ENCODE measurements at places on chromosomes 2 and 18.

DNA sequence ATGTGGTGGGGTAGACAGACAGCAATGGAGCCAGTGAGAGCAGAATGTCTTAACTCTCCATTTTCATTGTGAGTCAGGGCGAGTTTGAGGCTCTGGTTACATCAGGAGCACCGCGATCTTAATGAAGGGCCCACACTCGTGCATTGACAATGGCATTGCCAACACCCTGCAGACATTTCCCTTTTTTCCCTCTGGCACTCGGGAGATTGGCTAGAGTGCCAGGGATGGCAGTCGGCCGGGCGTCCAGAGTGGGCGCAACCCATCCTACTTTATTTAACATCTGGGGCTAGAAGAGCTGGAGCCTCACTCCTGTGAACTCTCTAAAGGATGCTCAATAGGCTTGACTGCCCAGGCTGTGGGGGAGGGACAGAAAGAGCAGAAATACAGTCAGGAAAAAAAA lies 9.7 kb downstream of the PROKR1 start:
- DNase-seq: no peak

DNA sequence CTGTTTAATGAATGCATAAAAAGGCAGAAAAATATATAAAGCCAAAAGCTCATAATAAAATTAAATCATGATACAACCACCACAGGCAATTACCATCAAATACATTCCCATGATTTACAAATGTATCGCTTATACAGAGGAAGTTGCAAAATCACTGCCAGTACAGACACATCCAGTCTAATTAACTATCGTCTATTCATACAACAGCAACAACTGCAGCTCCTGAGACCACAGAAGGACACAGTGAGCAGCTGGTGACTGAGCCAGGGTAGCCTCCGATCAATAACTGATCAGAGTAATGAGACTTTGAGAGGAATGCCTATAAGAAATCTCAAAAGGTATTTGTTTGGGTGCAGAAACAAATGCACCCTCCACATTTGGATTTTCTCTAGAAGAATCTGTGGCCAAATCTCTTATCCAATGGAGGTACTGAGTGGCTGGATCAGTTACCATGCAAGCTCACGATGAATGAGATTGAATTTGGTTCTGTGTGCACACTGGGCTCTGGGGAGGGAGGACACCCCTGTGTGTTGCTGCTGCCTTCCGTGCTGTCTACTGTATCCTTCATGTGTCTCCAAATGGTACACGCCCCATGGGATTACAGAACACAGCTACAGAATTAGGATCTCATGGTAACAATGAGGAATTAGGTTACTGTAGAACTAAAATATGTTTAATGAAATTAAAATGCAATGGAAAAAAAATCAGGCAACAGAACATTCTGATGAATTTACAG lies 119.6 kb downstream of the MBP start:
- DNase-seq: no peak

DNA sequence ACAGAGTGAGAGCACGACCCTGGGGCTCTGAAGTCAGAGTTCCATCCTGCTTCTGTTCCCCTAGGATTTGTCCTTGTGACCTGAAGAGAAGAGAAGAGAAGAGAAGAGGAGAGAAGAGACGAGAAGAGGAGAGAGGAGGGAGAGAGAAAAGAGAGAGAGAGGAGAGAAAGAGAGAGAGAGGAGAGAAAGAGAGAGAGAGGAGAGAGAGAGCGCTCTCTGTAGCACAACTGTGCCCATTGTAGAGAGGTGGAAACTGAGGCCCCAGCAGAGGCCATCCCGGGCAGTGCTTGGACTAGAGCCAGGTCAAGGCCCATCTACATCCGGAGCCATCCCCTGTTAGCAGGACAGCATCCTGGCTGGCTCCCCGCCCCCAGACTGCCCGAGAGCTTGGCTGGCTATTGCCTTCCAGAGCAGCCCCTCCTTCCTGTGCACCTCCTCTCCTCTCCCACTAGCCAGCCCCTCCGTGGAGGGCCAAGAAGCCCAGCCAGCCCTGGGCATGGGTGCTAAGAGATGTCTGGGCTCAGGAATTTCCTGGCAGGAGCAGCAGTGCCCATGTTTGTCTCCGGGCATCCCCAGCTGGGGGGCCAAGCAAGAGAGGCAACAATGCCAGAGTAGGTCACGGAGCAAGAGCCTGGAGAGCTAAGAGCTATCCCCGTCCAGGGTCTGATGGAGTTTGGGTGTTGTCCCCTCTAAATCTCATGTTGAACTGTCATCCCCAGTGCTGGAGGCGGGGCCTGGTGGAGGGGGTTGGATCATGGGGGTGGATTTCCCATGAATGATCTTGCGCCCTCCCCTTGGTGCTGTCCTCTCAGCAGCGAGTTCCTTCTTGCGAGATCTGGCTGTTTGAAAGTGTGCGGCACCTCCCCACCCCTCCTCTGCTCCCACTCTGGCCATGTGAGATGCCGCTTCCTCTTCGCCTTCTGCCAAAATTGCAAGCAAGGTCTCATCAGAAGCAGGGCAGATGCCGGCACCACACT lies 18.2 kb upstream of the GPR55 start:
- no peak for DNase-seq

DNA sequence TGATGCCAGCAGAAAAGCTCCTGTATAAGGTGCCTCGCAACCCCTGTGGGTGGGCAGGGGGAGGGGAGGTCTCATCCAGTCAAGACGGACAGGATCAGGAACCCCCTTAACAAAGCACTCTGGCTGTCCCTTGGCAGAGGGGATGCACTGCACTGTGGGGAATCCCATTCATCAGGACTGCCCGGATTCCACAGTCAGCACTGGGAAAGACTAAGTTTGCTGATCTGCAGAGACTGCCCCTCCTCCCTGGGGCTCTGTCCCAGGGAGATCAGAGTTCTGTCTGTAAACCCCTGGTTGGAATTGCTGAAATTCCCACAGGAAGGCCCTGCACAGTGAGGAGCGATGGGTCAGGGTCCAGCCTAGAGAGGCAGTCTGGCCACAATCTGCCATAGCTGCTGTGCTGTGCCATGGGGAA lies 149.5 kb upstream of the RBBP8 start:
- DNase-seq: no peak

DNA sequence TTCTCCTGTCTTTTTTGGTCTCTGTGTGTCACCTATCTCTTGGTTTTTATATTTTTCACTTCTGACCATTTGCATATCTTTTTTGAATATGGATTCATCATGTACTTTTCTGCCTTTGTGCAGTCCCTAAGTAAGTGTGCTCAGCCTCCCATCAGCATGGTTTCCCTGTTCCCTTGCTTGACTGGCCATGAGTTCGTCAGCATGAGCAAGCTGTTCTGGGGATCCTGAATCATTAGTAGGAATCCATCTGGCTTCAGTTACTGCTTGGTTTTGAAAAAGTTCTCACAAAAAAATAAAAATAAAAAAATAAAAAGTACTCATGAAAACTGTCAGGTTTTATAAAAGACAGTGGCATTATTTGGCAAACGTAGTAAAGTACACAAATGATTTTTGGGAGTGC lies 144.1 kb downstream of the NCOA1 start:
- no peak for DNase-seq

- DNase-seq: no peak
Observed at GRCh38 chr2:69102041-69102593, 89.1 kb downstream of the ANTXR1 start.

GRCh38 chr2:164032995-164033394 lies 297.2 kb upstream of the FIGN start:
- no peak for DNase-seq

DNA sequence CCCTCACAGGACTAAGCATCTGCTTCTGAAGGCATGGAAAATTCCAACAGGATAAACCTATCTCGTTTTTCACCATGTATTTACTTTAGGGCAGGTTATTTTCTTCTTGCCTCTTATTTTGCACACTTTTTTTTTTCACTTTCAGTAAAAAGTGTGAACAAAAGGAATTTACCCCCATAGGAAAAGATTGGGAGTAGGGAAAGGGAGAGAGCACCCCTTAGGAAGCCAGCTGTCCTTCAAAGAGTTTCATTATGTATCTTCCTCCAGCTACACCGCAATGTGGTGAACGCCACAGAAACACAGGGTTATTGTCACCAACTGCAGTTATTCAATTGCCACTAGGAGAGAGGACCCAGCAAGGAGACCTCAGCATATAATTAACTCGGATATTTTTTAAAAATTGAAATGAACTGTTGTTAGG lies 286.2 kb upstream of the VRK2 start:
- DNase-seq: no peak

DNA sequence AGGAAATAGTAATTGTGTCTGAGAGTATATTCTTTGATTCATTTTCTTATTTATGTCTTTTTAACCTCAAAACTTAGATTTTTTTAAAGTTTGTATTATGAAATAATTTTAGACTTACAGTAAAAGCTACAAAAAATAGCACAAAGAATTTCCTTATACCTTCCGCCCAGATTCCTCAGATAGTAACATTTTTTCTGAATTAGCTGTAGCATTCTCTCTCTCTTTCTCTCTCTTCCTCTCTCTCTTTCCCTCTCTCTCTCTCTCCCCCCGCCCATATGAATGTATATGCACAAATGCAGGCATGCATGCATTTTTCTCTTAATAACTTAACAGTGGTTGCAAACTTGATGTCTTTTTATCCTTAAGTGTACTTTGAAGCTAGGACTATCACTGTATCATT lies 361.1 kb upstream of the NRP2 start:
- DNase-seq: no peak

GRCh38 chr2:48146552-48146951 lies 240.3 kb upstream of the FBXO11 start:
- DNase-seq: no peak

DNA sequence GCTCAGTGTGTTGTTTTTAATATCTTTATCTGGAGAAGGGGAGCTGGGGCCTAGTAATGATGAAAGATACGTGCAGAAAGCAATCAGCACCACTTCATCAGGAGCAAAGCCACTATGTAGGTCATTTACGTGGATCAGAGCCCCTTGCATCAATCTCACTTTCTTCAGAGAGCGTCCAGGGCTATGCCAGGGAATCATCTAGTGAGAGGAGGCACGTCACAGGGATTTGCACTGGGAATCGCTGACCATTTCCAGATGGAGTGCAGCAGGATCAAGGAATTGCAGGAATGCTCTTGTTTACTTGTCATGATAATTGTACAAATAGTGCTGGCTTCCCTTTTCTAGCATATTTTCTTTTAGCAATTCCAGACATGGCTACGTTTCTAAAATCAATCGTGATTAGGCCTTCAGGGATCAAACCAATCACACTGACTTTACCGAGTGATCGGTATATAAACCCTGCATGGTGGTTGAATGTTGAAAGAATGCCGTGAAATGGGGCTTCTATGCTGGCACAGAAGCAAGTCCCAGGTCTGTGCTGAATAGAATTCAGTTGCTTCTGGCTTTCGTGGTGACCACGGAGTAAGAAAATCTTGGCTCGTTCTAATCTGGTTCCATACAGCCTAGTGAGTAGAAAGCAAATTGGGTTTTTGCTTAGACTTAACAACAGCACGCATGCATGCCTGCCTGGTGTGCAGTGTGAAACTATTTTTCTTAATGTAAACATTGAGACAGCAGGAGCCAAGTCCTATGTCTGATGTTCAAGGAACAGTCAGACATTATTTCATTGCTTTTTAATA lies 122.8 kb downstream of the TMEM200C start:
- no peak for DNase-seq

DNA sequence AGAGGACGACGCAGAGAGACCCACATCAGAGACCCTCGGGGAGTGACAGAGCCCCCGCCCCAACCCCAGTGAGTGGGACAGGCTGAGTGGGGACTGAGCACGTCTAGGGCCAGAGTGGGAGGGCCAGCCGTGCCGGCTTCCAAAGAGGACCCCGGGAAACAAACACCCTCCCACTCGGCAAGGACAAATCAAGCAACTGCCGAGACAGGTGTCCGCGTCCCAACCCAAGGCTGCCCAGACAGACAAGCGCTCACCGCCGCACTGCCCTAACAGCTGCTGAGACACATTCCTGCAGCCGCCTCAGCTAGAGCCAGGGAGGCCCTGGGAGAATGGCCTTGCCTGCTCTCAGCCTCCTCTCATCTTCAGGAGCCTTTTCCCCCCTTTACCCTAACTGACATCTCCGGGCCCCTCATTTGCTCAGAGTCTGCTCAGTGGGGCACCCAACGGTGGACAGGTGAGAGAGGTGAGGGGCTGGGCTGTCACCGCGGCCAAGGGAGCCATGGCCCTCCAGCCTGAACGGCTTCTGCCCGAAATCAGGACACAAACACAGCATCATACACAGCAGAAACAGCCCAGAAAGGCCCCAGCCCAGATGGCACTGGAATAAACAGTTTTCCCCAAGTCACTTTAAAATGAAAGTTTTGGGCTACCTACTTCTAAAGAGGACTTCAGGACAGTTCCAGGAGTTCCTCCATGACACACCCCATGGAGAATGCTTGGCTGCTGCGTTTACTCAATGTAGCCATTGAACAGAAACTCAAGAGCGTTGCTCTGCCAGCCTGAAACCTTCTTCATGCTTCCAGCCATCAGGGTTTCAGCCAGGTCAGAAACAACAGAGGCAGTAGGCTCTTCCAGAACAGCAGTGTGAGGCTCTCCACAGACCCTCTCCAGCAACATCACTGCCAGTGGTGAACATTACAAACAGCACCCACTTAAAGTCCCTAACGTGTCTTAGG lies 23.6 kb downstream of the SLC66A2 start:
- no peak for DNase-seq

DNA sequence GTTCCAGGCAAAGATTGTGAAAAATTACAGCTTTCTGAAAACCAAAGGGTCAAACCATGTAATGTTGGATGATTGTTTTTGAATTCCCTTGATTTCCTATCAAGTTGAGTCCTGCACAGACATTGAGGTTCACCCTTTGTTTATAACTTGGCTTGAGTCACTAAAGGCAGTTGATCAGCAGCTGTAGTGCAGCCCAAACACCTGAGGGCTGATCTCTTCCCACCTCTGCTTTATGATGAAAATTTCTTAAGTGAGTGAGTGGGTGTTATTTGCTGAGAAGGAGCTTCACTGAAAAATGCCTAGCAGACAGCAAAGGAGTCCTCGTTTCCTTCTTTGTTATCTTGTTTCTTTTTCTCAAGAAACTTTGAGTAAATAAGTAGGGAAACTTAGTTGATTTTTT lies 31.9 kb upstream of the BMPR2 start:
- DNase-seq: no peak

- DNase-seq: no peak
Observed at GRCh38 chr2:44116319-44116718, 52.4 kb upstream of the PPM1B start.

GRCh38 chr18:46068763-46069162 lies 3.3 kb downstream of the PSTPIP2 start:
- no peak for DNase-seq

- DNase-seq: no peak
Observed at GRCh38 chr2:122423934-122424333, 668.5 kb downstream of the TSN start.

GRCh38 chr2:74441690-74442482 lies at the start of gene RTKN:
Gene RTKN, minus strand, starts transcription at chr2:74441937. Its CDS starts 121 bp downstream, at chr2:74441816.
- DNase-seq: no peak

DNA sequence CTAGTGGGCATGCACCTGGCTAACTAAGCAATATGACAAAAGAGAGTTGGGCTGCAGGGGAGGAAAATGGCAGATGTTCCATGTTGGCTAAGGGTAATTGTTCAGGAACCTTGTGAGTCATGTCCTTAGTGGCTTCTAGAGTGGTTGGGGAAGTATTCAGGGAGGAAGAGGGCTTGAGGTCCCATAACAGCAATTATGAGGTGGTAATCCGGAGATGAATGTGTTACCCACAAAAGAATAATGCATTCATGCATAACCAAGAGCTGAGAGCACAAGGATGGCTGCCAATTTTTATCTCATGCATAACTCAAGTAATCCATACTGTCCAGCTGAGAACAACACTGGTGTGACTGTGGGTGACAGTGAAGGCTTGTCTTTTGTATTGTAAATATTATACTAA lies 42.9 kb downstream of the TMEFF2 start:
- DNase-seq: no peak

GRCh38 chr2:218229239-218229638 lies 12.2 kb downstream of the ARPC2 start:
- no peak for DNase-seq

GRCh38 chr2:55090702-55091101 lies 40.5 kb upstream of the RTN4 start:
- DNase-seq: no peak
